Activated effector memory CD4-positive, alpha-beta T cell treated with anti-CD3 and anti-CD28 coated beads, Interleukin-2, amount 50 U/mL, for 16 hours (primary cell): ENCODE measurements at places on chromosomes 4 and X.
A peak's percentile ranks its signal among the peaks of the same experiment; 100 is the strongest.

DNA sequence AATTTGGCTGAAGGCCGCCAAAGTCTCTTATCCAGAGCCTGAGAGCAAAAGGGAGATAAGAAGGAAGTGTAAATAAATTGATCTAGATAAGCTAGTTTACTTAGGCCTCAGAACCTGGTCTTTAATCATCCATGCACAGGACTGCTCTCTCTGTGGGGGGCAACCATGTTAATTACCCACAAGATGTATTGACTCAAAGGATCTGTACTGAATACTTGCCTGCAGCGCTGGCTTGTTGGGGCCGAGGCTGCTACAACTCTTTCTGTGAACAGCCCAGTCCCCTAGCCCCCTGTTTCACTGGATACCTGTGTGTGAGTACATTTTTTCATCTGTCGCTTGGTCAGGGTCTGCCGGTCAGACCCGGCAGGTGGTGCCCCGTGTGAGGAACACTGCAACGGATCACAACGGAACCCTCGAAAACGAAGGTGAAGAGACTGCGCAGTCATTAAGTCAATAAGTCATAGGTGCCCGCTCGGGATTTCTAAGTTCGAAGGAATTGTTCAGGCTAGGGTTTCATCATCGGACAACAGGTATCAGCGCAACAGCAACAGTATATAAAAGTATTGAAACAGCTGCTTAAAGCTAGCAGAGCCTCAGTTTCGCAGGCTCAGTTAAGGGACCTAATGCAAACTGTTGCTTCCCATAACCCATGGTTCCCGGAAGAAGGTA lies 8.3 kb downstream of the MAGEA11 start:
- no peak for DNase-seq

GRCh38 chr4:25972984-25973745 lies 59.1 kb downstream of the SMIM20 start:
- no peak for DNase-seq

DNA sequence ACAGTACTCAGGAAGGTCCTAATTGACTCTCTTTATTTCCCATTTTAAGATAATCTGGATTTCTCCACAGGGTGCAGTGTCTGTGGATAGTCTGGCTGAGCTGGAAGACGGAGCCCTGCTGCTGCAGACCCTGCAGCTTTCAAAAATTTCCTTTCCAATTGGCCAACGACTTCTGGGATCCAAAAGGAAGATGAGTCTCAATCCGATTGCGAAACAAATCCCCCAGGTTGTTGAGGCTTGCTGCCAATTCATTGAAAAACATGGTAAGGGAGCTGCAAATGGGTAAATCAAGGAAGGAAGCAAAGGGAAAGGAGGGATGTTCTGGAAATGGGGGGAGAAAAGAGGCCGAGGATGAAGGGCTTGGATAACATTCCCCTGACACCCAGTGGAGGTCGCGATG lies 26.0 kb downstream of the ARHGAP36 start:
- no peak for DNase-seq

- DNase-seq: no peak
Observed at GRCh38 chr4:111266937-111267336, 644.1 kb upstream of the PITX2 start.

GRCh38 chr4:60313611-60314178 lies 886.4 kb upstream of the ADGRL3 start:
- DNase-seq: no peak

GRCh38 chr4:159719531-159719930 lies 616.7 kb downstream of the RAPGEF2 start:
- no peak for DNase-seq

DNA sequence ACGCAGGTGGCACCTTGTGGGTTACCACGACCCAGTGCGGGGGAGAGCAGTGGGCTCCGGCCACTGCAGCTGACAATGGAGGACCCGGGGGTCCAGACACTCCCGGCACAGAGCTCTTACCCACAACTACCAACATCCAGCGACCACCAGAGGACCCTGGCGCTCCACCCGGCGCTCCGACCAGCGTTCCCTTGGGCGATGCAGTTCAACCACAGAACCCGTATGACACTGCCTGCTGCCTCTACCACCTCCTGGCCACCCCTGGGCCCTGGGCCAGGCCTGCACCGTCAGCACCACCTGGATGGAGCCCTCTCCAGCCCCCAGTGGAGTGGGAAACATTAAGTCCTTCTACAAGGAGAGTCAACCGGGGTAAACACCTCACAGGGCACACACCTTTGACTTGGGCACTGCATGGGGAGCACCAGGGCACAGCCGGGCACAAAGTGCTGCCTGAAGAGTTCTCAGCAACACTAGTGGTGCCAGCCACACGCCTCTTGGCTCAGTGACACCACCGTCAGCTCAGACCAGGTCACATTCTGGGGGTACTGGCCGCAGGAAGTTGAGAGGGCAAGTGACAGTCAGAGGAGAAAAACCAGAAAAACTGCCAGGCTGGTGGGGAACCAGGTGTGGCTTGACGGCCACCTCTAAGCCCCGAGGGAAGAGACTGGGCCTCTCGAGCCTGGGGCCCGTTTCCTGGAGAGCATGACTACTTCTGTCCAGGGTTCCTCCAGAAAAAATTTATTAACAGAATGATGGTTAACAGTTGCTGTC lies 2.6 kb downstream of the CTBP1 start:
- peak; percentile 61 for DNase-seq

DNA sequence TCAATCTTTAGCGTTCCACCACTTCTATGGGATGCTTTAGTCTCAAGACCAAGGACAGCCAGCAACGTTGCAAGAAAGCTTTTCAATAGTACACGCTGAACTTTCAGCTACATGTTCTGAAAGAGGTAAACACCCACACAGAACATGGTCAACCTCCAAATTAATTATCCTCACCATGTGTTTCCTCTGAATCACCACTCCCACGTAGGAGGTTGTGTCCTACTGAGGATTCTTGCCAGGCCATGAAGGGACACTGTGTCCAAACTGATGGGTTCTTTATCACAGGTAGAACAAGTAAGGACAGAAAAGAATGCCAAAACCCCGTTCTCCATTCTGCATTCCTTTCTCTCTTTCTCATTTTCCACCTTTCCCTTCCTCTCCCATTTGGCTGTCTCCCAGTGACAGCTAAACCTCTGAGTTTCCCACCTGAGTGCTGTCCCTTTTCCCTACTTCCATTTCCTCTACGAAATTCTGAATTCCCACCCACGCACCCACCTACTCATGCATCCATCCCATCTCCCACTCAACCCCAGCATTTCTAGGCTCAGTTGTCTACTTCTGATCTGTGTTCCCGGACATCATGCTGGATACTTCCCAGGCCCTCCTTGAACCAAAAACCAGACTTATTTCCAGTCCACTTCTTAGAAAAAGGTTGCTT lies 29.0 kb upstream of the GPM6B start:
- DNase-seq: no peak

- no peak for DNase-seq
Observed at GRCh38 chr4:81346719-81347118, 125.0 kb downstream of the RASGEF1B start.

GRCh38 chr4:54843946-54844345 lies 186.2 kb downstream of the KIT start:
- no peak for DNase-seq

GRCh38 chr4:15244354-15244753 lies 183.5 kb upstream of the C1QTNF7 start:
- no peak for DNase-seq

- DNase-seq: no peak
Observed at GRCh38 chr4:154757713-154758112, 13.9 kb downstream of the LRAT start.

DNA sequence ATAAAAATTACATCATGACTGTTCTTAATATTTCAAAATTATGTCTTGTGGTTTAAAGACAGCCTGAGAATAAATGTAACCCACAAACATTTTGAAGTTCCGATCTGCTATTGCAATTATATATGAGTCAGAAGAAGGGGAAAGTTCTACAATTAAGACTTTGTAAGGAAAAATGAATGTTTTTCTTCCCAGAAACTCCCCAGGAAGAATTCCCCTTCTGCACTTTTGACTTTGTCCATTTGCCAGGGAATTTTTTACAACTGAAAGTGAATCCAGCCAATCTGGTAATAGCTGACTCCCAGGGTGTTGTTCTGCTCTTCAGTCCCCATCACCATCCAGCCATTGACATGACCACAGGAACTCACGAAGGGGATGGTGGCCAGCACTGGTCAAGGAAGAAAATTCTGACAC lies 61.6 kb upstream of the NOCT start:
- no peak for DNase-seq

- DNase-seq: no peak
Observed at GRCh38 chrX:20382082-20382481, 115.4 kb upstream of the RPS6KA3 start.

DNA sequence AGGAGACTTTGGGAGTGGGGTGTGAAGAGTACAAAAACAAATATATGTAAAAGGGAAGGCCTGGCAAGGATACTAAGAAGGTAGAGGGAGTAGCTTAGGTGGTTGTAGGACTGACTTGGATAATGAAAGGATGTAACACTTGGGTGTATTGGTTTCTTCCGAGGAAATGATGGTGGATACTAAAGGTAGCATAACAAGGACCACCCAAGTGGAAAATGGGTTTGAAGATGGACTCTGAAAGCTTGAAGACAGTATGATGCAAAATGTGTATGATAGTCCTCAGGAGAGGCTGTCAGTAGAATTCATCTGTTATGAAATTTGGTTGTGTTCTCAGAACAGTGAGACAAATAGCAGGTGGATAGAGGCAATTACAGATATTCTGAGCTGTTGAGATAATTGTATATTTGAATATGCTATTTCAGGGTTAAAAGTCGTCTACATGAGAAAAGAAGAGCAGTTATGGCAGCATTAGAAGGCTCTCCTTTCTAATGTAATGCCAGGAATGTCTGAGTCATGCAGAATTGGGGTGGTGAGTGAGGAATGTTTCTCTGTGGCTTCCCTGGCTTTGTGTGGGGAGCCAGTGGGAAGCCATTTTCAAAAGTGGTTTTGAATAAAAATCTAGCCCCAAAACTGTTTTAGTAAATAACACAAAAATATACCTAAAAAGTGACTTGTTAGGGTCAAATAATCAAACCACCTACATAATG lies 75.6 kb downstream of the FHIP1A start:
- no peak for DNase-seq

- no peak for DNase-seq
Observed at GRCh38 chr4:34733185-34733941, 1511.0 kb downstream of the ARAP2 start.

- DNase-seq: peak; percentile 27
Observed at GRCh38 chr4:182853731-182854330, 63.4 kb downstream of the DCTD start.

- no peak for DNase-seq
Observed at GRCh38 chr4:186131935-186132334, 27.4 kb downstream of the FAM149A start.

GRCh38 chr4:185729391-185729804 lies 82.6 kb downstream of the SORBS2 start:
- no peak for DNase-seq

DNA sequence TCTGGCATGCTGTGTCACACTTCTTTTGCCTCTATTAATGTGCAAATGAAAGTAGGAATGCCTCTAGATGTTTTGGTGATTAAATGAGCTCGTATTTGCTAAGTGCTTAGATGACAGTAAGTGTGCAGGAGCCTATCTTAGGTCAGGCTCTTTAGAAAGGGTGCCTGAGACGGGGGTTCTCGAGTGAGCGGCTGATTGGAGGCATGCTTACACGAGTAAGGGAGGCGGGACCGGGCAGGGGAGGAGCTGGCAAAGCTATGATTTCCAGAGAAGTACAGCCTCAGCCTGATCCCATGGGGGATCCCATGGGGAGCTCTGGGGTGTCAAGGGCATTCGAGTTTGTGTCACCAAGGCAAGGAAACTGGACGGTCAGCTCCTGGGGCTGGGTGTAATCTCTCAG lies 44.8 kb downstream of the CLDN34 start:
- DNase-seq: no peak

DNA sequence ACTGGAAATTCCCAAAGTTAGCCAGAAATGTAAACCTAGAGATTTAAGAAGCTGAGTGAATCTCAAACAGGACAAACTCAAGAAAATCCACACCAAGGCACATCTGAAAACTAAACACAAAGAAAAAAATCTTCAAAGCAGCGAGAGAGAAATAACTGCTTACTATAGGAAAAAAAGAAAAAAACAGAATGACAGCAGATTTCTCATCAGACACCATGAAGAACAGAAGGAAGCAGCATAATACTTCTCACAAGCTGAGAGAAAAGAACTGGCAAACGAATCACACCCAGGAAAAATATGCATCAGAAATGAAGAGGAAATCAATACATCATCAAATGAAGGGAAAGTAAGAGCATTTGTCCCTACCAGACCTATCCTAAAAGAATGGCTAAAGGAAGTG lies 236.3 kb upstream of the ADAMTS3 start:
- no peak for DNase-seq

DNA sequence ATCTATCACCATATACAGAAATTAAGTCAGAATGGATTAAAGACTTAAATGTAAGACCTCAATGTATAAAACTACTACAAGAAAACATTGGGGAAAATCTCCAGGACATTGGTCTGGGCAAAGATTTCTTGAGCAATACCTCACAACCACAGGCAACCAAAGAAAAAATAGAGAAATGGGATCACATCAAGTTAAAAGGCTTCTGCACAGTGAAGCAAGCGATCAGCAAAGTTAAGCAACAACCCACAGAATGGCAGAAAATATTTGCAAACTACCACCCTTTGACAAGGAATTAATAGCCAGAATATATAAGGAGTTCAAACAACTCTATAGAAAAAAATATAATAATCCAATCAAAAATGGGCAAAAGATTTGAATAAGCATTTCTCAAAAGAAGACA lies 236.9 kb upstream of the EMCN start:
- DNase-seq: no peak
